ENCODE measurements at places on chromosomes 1 and 21.

GRCh38 chr1:203362720-203363025 is 11.8 kb upstream of the FMOD start:
- DNase-seq, result no peak

DNA sequence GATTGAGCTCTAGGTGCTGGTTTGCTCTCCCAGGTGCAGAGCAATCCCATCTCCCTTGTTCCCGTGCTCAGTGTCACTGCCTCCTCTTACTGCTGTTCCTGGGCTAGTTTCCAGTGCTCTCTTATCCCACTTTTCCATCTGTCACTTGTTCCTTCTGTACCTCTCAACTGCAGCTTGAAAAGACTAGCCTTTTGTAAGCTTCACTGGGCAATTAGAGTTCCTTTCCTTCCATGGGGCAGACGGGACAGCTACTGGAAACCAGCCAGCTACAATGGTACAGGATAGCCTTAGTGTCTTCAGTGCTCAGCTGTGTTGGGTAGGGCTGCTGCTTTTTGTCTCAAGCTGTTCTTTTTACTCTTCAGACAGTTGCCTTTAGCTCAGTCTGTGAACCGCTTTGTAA is 31.6 kb downstream of the AGT start:
- DNase-seq, result no peak

DNA sequence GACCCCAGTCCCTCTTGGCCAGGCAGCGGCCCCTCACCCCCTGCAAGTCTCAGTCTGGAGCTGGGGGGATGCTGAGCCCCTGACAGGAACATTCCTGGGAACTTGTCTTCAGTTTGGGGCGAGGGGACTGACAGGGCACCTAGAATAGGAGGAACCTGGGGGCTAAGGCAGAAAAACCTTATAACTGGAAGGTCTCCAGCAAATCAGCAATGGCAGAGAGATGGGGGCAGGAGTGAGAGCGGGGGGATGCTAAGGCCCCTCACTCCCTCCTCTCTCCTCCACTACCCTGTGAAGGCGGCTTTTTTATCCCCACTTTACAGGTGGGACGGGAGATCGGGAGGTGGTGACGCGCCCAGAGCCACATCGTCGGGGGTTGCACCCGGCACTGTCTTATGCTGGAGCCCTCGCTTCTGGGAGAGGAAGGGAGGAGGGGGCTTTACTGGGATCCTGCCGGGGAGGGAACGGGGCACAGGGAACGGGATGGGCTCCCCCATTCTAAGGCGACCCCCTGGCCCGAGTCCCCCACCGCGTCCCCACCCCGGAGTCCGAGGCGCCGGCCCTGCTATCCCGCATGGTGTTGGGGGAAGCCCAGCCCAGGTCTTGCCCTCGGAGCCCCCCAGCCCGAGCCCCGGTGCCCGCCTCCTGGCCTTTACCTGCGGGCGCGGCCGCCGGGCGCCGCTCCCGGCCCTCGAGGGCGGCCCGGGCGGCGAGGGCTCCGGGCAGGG is 456 bp downstream of the COL8A2 start:
- no peak for DNase-seq

DNA sequence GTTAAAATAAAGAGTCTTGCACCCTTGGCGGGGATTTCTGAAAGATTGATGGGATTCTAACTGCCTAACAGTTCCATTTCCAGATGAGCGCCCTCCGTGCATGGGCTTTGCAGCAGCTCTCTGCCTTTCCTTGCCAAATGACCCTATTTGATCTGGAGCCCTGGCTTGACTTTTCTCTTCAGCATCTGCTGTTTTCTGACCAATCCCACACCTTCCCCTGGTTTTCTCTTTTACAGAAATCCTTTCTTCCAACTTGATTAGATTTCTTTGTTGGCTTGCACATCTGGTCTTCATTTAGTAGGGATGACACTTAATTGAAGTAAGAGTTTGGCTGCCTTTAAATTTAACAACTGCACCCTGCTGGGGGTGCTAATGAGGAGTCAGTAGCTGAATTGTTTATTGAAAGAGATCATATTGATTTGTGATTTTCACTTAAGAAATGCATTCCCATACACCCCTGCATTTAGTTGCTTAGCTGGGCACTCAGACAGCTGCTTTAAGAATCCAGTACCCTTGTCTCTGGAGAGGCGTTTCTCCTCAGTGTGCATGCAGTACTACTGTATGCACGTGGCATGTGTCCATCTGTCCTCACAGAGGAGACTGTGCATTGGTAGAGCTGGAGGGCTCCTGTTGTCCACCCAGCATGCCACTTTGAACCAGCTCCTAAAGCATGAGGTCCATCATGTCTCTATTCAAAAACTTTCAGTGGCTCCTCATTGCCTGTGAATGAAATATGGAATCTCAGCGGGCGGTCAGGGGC is 99.7 kb downstream of the NOS1AP start:
- DNase-seq, result no peak

DNA sequence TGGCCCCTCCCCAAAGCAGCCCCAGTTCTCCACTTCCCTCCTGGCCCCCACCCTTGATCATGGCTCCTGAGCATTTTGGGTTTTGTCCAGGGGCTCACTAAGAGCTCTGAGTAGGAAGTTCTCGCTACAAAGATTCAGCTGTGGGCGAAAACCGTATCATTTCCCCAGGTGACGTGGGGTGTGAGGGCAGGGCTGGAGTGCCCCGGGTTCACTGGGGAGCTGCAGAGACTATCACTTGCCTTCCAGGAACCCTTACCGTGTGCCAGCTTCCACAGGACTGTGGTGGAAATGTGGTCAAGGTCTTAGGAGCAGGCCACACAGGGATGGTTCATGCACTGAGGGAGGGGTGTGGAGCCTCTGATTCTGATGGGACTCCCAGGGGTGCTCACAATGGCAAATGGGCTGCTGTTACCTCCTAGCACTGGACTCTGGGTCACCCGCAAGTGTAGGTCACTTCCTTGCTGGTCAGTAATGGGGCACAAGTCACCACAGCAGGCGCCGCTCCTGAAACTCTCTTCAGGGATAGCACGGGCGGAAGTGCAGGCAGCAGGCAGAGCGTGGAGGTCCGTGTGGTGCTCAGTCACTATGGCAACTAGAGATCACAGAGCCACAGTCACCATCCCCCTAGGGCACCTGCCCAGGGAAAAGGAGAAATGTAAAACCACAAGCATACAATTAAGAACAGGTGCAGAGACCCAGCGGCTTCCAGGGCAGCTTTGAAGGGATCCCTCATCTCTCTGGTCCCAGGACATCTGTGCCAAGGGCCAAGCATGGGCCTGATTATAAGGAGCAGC is 35.4 kb downstream of the RSPH1 start:
- no peak for DNase-seq

DNA sequence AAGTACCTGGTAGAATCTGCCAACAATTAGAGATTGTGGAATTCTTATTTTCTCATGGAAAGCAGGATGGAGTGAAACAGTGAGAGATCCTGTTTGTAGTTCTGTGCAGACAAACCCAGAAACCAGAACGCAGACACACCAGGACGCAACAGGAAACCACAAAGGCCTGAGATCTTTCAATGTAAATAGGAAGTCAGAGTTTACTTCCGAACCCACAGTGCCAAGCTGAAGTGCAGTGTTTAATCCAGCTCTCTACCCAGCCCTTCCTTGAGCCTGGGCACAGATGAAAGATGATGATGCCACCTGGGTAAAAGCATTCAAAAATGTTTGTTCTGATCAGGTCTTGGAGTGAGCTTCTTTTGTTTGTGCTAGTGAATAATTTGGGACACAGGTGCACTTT is 244.2 kb upstream of the HOOK1 start:
- DNase-seq, result no peak

DNA sequence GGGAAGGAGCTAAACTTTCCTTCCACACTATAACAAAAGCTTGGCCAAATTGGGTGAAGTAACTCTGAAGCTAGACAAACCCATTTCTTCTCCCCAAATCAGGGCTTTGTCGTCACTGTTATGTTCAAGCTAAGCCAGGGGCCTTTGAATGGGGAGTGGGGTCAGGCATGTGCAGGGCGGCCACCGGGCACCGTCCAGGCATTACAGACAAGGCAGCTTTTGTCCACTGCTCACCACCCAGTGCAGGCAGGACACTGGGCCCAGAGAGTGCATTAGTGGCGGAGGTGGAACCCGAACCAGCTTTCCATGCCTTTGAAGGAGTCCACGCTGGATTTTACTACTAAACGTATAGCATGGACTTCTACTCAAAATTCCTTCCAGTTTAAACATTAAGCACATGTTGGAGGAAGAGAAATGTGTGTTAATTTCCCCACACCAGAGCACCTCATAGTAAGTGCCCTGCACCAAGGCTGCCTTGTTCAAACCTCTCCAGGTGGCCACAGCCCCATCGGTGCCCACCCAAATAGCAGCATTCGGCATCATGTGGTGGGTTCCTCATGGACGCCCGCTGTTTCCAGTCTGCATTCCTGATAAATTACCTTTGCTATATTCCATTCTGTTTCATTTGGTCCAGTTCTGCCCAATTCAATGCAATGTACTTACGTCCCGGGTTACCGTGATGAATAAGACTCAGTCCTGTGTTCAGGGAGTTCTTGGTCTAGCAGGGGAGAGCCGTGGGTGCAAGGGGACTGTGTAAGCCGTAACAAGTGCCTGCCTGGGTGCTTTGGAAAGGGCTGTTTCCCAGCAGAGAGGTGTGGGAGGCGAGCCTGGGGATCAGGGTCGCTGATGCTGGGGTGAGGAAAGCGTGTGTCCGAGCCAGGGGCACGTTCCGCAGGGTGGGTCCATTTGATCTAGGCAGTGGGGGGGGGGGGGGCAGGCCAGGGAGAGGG is 1.6 kb downstream of the UBASH3A start:
- no peak for DNase-seq

- no peak for DNase-seq
Measured at GRCh38 chr1:18981242-18981641, 24.8 kb upstream of the IFFO2 start.

- no peak for DNase-seq
Measured at GRCh38 chr1:205259998-205260397, 32.3 kb downstream of the TMCC2 start.

DNA sequence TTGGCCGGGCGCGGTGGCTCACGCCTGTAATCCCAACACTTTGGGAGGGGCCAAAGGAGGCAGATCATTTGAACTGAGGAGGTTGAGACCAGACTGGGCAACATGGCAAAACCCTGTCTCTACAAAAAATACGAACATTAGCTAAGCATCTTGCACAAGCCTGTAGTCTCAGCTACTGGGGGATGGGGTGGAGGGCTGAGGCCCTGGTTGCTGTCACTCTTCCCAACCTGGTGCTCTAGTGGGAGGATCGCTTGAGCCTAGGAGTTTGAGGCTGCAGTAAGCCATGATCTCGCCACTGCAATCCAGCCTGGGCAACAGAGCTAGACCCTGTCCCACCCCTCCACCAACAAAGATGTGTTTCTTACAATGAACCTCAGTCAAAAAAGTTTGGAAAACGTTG is 2.8 kb downstream of the PHGDH start:
- no peak for DNase-seq

GRCh38 chr1:1359664-1360468 is 1.5 kb upstream of the MXRA8 start:
- DNase-seq, result no peak

DNA sequence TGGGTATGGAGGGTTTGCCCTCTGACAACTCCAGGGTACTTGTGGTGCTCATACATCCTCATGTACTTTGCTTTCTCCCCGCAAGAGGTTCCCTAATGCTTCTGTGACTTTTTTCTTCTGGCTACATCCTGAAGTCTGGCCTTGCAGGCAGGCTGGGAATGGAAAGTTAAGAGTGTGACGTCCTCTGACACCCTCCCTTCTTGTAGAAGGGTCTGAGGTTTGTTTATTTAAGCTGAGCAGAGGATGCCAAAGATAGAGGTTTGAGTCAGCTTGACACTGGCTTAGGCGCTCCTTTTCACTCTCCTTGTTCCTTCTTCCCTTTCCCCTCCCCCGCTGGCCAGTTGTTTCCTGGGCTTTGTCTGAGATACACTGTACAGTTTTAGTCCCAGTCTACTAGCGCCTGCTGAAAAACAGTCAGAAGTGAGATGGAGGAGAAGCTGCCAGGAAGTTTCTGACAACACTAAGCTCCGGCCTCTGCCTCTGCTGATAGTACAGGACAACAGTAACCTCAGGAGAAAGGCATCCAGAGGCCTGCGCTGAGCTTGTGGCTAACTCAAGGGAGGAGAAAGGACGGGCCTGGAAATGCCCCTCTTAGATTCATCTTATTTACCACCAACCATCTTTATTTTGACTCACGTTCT is at the start of gene MACF1:
Gene MACF1, plus strand, starts transcription at position 255 of the 641 bp plus-strand sequence. Its CDS starts 328 bp downstream, at position 583.
- no peak for DNase-seq

GRCh38 chr1:219266524-219266923 is 92.8 kb downstream of the LYPLAL1 start:
- DNase-seq, result no peak

DNA sequence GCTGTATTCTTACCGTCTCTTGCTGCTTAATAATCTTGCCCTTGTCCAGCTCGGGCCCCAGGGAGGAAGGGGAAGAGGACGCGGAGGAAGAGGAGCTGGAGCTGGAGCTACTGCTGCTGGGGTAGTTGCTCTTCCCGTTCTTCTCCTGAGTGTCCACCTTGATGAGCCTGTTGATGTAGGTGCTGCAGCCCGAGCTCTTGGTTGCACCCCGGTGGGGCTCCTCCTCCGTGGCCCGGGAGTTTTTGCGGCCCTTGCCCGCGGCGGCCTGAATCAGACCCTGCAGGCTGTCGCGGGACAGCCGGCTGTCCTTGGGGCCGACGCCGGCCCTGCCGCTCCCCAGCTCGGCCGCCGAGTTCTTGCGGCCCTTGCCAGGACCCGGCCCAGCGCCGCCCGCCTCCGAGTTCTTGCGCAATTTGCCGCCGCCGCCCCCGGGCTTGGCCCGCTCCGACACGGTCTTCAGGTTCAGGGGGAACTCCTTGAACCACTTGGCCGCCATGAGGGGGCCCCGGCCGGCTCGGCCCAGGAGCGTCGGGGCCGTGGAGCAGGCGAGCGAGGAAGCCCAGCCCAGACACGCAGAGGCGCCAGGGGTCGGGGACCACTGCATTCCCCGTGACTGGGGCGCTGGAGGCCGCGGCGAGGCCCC is 475 bp upstream of the TDRD10 start:
- no peak for DNase-seq

DNA sequence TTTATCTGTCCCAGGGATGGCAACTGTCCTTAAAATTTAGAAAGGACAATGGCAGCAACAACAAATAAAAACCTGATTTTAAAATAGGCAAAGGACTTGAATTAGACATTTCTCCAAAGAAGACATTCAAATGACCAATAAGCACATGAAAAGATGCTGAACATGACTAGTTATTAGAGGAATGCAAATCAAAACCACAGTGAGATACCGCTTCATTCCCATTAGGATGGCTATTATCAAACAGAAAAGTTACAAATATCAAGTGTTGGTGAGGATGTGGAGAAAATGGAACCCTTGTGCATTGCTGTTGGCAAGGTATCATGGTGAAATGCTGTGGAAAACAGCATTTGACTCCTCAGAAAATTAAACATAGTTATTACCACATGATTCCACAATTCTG is 120.7 kb downstream of the CRB1 start:
- DNase-seq, result no peak

GRCh38 chr1:117534995-117535467 is 70.8 kb upstream of the TENT5C start:
- DNase-seq, result peak; percentile 35

- DNase-seq, result no peak
Measured at GRCh38 chr1:116518400-116518799, 52.4 kb downstream of the CD58 start.
